ENCODE measurements at places on chromosomes 12 and 14.

DNA sequence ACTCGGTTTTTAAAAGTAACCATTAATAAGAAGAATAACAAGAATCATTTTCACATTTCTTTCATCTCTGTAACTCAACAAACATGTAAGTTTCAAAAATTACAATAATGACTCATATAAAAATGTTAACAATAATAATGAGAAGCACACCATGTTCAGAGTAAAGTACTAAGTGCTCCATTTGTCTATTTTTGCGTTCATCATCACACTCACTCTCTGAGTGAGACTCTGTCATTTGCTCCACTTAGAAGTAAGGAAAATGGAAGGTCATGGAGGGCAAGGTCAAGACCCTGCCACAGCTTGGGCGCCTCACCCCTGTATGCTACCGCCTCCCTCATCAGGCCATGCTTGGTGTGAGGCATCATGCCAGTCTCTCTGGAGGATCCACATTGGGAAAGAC lies 129.9 kb downstream of the TMEM30B start:
- no peak for DNase-seq

DNA sequence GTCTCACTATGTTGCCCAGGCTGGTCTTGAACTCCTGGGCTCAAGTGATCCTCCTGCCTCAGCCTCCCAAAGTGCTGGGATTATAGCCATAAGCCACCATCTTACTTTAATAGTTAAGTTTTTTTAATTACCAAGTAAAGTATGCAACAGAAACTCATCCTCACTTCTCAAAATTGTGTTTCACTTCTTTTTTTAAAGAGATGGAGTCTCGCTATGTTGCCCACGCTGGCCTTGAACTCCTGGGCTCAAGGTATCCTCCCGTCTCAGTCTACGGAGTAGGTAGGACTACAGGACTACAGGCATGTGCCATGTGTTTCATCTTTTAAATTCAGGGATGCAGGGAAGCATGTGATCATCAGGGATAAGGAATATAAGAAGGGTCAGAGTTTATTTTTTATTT lies 17.2 kb upstream of the ARID2 start:
- DNase-seq: no peak

GRCh38 chr14:86640288-86640687 lies 1110.3 kb downstream of the FLRT2 start:
- DNase-seq: no peak

DNA sequence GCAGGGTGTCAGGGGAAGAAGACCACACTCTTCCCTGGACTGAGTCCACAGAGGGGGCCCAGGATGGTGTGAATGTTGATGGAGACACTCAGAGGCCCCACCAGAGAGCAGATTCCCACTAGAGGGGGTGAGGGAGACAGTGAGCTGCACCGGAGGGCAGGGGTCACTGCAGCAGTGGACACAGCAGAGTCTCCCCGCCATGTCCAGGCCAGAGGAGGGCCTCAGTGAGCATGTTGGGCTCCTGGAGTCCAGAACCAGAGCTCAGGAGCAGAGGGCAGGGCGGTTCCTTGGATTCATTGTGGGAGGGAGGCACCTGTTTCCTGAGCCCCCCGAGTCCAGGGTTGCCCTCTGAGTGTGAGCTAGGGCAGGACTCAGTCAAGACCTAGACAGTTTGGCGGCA lies 1.8 kb upstream of the KRT82 start:
- no peak for DNase-seq

- no peak for DNase-seq
Observed at GRCh38 chr12:130049666-130050065, 112.6 kb upstream of the FZD10 start.
